ENCODE measurements at places on chromosomes 6 and 20. TPM values are rescaled to one million over a fixed set of nuclear protein-coding genes. Genes with fewer than 3 reads are reported as not detected.

GRCh38 chr6:705047-705446 lies 12.1 kb upstream of the EXOC2 start:
- DNase-seq, result no peak

OR2H1 gene
- total RNA-seq, result not detected

DNA sequence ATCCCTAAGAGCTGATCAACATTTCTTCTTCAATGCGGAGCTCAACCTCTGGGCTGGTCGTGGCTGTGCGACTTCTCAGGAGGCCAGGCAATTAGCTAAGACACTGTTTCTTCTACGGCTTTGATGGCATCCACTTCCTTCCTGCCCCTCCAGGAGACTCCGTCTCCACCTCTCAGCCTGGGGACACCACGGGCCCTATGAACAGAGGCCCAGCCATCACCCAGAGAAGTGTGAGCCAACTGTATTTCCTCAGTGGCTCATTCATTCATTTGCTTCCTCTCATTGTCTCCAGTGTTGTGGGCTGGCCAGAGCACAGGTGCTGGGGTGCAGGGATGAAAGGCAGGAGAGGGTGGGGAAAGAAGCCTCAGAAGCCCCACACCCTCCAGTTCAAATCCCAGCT lies 51.8 kb upstream of the APCDD1L start:
- no peak for DNase-seq

MARCKS gene
- total RNA-seq, result 669 TPM

GRCh38 chr6:102525336-102525735 lies 1131.8 kb downstream of the GRIK2 start:
- DNase-seq, result no peak

COL10A1 gene
- total RNA-seq, result not detected

GRCh38 chr20:58851969-58852458 lies 502 bp upstream of the GNAS start:
- DNase-seq, result no peak

- DNase-seq, result no peak
These were observed 85.9 kb downstream of the JARID2 start for GRCh38 chr6:15331629-15332251.

- no peak for DNase-seq
These were observed 382.9 kb upstream of the CNR1 start for GRCh38 chr6:88548891-88549505.

LGSN gene
- total RNA-seq, result not detected

USP49 gene
- 7.1 TPM for total RNA-seq

GRCh38 chr6:100268326-100268725 lies 196.4 kb downstream of the SIM1 start:
- DNase-seq, result no peak

MCCD1 gene
- not detected for total RNA-seq

DNA sequence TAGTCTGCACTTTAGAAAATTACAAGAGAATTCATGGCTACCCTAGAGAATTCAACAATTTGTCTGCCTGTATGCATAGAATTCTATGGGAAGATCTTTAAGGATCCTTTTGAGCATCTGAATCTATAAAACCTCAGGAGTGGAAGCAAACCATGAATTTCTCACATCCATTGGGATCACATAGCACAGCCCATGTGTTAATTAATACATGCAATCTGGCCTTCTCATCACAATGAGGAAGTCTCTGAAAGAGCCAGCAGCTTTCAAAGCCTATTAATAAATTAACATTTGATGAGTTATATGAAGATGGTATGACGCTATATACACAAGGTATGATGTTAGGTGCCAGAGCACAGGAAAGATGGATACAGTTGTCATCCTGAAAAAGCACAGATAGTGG lies 24.7 kb downstream of the NDUFAF4 start:
- DNase-seq, result no peak

Measured in endothelial cell (in vitro differentiated cells).